ENCODE measurements at places on chromosomes 12 and 14.

DNA sequence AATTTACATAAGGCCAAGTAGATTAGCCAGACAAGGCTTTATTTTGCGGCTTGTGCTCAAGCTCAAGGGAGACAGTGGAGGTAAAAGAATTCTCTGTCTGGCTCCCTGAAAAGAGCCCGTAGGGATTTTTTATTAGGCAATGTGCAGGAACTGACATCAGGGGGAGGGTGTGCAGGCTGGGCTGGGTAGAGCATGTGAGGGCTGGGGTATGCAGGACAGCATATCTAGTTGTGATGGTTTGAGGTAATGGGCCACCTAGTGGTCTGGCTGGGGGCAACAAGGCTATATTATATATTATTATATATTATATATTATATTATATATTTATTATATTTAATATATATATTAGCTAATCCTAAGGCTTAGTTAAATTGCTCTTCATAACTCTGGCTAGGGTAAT is 102.1 kb downstream of the TMEM117 start:
- DNase-seq: no peak

DNA sequence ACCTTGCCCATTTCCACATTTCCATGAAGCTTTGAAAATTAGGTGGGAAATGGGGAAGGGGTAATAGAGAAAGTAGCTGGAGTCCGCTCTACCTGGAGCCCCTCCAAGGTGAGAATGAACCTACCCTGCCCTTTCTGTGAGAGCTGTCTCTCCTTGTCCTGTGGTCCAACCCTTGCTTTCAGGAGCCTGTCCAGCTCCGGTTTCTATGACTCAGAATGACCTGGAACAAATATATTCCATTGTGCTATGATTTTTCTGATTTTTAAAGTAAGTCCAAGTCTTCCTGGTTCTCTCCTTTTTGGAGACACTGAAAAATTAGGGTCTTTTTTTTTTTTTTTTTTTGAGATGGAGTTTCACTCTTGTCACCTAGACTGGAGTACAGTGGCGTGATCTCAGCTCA is 89.1 kb upstream of the VASH1 start:
- DNase-seq: no peak

- DNase-seq: no peak
These were observed 21.5 kb upstream of the OAS1 start for GRCh38 chr12:112885236-112885635.

GRCh38 chr14:96130391-96130790 is 74.2 kb upstream of the BDKRB2 start:
- DNase-seq: no peak

DNA sequence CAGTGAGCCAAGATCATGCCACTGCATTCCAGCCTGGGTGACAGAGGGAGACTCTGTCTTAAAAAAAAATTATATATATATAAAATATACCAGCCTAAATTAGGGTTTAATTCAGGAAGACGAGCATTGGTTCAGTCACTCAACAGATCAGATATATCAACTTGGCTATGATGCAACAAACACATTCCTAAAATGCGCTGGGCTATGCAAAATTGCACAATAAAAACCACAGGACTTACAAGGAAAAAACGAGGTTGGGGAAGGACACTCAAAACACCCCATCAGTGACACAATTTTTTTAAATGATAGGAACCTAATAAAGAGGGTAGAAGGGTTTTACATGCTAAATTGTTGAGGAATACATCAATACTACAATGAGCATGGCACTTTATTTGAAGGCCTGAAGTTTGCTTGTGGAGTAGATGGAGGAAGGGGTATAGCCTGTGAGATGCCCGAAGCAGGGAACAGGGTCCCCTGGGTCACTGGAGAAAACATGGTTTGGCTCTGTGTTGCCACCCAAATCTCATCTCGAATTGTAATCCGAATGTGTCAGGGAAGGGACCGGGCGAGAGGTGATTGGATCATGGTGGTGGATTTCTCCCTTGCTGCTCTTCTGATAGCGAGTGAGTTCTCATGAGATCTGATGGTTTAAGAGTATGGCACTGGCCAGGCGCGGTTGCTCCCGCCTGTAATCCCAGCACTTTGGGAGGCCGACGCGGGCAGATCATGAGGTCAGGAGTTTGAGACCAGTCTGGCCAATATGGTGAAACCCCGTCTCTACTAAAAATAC is 71.2 kb downstream of the TNFAIP2 start:
- no peak for DNase-seq

- no peak for DNase-seq
These were observed 24.2 kb downstream of the FLRT2 start for GRCh38 chr14:85554106-85554505.

- no peak for DNase-seq
These were observed 24.9 kb downstream of the FBRSL1 start for GRCh38 chr12:132514838-132515237.

GRCh38 chr12:24278832-24279231 is 329.4 kb upstream of the SOX5 start:
- no peak for DNase-seq

DNA sequence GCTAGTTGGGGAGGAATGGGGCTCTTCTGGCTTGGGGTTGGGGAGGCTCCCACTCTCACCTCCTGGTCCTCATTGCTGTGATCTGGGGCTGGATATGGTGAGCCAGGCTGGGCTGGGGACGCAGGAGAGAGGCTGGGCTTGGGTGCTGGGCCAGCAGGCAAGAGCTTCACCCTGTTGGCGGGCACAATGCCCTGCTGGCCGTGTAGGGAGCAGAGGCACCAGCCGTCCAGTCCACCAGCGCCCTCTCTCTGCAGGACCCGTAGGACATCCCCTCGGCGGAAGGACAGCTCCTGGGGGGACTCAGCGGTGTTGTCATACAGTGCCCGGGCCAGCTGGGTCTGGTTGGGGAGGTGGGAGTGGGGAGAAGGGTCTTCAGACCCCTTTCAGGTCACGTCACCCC is 4.5 kb downstream of the EFS start:
- DNase-seq: no peak

- DNase-seq: no peak
These were observed 670 bp downstream of the CCNB1IP1 start for GRCh38 chr14:20332431-20332787.

- DNase-seq: no peak
These were observed 166.6 kb downstream of the SSPN start for GRCh38 chr12:26361964-26362363.

- no peak for DNase-seq
These were observed 89.1 kb downstream of the ADGRD1 start for GRCh38 chr12:131042834-131043245.

DNA sequence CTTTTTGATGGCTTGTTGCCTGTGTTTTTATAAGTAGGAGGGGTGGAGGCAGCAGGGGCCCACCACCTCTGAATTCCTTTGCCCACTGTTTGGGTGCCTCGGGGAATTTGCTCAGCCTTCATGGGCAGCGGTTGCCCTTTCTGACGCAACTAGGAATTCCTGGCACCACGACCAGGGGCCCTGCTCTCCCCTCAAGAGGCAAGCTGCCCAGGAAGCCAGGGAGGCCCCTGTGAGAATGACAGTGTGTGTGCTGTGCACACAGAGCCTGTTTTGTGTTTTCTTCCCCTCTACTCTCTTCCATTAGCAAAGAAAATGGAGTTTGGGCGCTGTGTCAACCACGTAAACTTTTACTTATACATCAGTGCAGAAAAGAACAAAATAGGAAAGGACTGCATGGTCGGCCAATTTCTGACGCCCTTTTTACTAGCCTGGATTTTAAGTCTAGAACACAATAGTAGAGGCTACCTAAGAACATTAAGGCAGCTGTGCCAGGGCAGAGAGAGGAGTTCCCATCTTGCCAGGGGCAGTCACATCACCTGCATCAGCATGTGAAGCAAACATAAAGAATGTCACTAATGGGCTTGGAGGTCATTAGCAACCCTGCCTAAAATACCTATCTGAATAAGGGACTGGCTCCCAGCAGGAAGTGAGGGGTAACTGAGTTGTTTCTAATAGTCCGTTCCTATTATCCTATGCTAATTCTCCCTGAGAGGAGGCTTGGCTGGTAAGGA is 17.9 kb upstream of the PTGR2 start:
- no peak for DNase-seq

- no peak for DNase-seq
These were observed 976.7 kb upstream of the TMEM132C start for GRCh38 chr12:127290251-127290650.

DNA sequence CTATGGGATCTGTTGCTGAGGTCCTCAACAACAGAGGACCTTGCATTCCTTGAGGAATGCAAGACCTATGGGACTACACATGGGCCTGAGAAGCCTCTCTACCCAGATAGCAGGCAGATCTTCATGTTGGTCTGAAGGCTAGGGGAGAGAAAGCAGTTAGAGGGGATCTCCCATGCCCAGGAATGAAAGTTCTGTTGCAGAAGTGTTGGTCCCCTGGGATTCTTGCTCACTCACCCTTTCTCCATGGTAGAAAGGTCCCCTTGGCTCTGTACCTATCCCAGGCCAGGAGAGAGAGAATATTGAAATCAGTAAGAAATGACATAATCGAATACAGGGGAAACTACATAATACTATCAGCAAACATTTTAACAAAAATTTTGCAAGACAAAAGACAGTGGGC is 16.5 kb upstream of the KLRC1 start:
- no peak for DNase-seq

DNA sequence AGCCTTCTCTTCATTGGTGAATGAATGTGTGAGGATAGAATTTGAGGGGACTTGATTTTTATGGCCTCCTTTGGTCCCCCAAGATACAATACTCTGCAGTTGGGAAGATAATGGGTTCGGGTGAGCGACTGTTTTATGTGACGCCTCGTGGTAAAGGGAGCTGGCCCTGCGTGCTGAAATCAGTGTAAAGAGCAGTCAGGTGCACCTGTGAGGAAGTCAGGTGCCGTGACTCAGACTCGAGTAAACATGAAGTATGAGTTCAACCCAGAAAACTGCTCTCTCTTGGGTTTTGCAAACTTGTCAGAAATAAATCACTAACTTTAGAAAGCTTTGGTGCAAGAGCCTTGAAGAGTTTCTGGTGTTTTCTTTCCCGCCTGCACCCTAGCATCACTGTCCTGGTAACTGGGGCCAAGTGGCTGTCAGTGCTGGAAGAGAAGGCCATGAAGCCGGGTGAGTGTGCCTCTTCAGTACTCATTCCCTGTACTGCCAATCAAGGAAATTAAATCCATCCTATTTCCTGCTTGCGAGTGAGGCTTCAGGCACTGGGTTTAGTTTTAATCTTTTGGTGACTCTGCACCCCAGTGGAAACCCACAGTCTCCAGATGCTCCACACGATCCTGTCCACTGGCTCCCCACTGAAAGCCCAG is 59.2 kb downstream of the AACS start:
- DNase-seq: no peak

DNA sequence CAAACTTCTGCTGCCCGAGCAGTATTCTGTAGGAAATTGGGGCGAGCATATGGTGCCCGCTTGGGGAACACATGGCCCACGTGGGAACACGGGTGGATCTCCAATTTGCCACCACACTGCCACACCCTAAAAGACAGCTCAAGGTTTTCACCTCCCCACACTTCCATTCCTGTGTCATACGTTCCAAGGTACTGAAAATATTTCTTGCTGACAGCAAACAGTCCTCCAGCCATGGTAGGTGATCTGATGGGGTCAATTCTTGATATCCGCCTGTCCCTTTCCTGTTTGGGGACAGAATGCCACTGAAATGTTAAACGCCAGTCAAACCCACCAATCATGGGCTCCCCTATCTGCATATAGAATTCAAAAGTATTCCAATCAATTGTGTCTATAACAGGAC is 1.2 kb downstream of the GALNT4 start:
- no peak for DNase-seq

GRCh38 chr12:3647504-3647903 is 105.4 kb downstream of the CRACR2A start:
- DNase-seq: no peak

DNA sequence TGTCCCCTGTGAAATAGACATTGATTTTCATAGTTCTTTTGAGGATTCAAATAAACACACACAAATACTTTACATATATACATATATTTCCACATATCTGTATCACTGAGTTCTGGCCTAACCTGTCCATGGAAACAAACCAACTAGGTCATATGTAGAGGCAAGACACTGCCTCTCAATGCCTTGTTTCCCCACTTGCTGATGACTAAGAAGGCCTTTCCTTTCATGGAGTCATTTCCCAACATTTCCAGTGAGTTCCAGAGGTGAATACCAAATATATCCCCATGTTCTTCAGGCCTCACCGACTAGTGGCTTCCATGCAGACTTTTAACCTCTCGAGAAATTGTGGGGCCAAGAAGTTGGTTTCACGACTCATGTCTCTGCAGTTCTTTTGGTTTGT is 120.8 kb downstream of the DNAI7 start:
- no peak for DNase-seq

GRCh38 chr12:51838762-51839161 is 9.8 kb downstream of the FIGNL2 start:
- no peak for DNase-seq

All from bone marrow (tissue), 2 donors.